ENCODE measurements at places on chromosomes 4 and X.

DNA sequence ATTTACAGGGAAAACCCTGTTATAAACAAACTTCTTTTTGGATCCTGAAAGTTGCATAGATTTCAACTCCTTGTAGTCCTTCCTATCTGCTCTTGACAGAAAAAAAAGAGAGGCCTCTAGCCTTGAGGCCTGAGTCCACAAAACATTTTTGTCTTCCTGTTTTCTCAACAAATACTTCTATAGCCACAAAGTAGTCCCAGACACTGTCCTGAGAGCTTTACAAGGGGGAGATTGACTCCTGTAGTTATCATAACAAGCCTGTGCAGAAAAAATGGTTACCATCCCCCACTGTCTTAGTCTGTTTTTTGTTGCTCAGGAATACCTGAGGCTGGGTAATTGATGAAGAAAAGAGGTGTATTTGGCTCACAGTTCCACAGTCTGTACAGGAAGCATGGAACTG is 35.2 kb downstream of the PCDH7 start:
- no peak for DNase-seq

GRCh38 chrX:38275615-38276014 is 51.7 kb downstream of the RPGR start:
- no peak for DNase-seq

DNA sequence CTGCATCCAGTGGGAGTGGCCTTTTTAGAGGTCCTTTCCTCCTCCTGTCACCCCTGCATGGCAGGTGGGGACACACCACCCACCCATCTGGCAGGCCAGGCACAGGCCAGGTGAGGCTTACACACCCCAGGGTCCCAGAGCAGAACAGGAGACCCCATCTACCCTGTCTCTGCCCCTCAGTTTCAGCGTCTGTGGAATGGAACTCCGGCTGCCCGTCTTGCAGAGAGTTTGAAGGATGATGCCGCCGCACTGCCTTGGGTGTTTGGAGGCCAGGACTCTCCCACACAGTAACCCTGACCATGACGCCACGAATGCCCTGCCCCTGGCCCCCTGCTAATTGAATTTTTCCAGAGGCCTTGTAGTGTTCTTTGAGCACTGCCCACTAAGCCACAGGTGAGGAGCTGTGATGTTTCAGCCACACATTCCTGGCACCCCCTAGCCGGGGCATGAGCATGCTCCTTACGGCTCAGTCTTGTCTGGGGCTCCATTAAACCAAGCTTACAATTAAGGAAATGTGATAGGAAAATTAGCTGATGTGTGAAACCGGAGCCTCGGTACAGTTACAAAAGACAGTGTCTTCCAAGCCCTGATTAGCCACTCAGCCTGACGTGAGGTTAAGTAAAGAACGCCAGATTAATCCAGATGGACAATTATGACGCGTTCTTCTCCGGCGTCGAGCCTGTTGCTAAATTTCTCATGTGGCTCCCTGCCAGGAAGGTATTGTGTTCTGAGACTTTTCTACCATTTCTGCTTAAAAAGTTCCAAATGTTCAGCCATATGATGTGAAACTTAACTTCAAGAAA is 39.3 kb downstream of the HMX1 start:
- peak; percentile 51 for DNase-seq

DNA sequence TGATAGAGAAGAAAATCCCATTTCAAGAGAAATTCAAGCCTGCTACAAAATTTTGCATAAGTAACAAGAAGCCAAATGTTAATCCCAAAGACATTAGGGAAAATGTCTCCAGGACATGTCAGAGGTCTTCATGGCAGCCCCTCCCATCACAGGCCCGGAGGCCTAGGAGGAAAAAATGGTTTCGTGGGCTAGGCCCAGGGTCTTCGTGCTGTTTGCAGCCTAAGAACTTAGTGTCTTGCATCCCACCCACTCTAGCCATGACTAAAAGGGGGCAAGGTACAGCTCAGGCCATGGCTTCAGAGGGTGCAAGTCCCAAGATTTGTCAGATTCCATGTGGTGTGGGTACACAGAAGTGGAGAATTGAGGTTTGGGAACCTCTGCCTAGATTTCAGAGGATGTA is 57.8 kb upstream of the TAPT1 start:
- DNase-seq, result peak; percentile 10

GRCh38 chr4:113170805-113171468 is 121.5 kb downstream of the ANK2 start:
- no peak for DNase-seq

DNA sequence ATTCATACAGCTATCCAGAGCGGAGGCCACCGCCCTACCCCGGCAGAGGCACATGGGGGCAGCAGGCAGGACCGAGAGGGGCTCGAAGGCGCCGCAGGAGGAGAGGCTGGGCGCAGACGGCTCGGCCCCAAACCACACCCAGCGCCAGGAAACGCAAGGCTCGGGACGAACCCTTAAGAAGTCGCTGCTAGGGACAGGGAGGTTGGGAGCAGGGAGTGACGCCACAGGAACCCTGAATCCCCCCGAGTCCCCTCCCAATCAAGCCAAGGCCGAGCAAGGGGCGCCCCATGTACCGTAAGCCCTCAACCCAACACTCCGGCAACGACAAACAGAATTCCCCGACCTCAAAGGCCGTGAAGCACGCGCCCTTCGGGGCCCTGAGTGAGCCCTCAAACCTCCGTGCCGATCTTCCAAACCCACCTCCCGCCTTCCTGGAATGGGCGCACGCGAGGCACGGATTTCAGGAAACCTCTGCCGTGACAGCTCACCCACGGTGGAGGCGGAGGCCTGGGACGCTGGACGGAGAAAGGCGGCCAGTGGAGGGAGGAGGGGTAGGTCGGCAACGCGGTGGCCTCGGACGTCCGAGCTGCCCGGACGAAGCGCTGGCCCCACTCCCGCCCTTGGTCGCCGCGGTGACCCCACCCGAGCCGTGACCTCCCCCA is 1.8 kb downstream of the ZFYVE28 start:
- peak; percentile 80 for DNase-seq

GRCh38 chr4:70915874-70916559 is 13.8 kb downstream of the MOB1B start:
- DNase-seq, result no peak

Measured in left lung (tissue), 14 donors.